ENCODE measurements at places on chromosomes 2 and 18.

DNA sequence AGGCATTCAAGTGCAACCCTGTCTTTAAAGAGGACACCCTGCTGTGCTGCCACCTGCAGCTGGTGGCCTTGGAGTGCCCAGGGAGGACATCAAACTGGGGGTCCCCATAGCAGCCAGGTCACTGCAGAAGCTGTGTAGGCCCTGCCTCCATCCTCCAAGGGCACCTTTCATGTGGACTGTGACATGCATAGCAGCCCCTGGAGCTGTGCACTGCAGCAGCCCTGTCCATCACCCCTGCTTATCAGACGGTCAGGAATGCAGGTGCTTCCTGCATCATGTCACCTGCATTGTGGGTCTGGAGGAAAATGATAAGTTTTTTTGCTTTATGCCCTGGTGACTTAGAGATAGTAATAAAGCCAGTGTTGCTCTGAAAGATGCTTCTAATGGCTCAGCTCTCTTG is 155.7 kb downstream of the DYSF start:
- DNase-seq: no peak

DNA sequence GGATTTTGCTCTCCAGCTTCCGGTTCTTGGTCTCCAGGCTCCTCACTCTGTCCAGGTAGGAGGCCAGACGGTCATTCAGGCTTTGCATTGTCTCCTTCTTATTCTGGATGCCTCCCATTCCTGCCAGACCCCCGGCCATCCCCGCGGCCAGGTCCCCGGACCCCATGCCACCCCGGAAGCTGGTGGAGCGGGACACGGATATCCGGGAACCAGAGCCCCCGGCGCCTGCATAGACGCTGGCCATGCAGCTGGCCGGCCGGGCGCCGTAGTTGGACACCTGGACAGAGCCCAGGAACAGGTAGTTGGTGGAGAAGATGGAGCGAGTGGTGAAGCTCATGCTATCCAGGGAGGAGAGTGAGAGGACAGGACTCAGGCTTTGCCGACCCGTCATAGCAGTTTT is 23.5 kb upstream of the PPP1R1C start:
- DNase-seq: no peak

DNA sequence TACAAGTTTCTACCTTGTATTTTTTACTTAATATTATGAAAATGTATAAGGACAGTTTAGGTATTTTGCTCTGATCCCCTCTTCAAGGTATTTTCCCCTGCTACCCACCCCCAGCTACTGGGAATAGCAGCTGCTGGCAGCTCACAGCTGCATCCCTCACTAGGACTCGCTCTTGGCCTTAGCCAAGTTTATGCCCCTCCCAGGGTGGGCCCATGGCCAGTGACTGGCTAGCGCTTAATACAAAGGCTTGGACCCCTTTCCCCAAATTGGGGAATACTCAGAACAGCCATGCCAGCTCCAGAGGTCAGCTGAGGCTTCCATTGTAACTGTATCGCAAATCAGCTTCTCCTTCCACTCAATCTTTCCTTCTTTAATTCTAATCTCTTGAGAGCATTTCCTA is 131.3 kb downstream of the GFPT1 start:
- DNase-seq: no peak

DNA sequence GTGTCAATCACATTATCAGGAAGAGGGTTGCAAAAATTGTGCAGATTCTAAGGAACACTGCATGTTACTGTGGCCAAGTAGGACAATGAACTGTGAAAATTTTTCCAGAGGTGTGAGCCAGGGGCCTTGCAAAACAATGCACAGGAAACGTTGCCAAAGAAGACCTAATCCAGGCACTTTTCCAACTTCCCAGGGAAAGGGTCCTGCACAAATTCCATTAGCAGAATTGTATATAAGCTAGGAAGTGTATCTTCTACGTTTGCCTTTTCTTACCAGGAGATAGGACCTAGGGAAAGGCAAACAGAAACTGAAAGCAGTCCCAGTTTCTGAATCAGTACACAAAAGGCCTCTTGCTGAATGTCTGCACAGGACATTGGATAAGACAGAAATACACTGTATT is 1888.3 kb upstream of the CELF4 start:
- DNase-seq: peak; percentile 33

DNA sequence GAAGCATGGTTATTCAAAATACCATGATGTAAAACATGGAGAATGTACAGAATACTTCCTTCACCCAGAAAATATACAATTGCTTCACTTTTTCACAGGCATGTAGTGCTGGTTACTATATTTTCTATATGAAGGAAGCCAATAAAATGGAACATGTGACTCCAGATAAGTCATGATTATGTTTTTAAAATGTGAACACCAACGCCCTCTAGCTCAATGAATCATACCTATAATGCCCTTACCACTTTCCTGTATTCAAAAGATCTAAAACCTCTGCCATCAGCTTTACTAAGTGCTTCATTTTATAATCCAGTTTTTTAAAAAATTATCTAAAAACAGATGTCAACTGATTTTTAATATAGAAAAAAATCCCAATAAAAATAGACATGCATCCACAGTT is 59.9 kb downstream of the SMAD2 start:
- DNase-seq: peak; percentile 7

DNA sequence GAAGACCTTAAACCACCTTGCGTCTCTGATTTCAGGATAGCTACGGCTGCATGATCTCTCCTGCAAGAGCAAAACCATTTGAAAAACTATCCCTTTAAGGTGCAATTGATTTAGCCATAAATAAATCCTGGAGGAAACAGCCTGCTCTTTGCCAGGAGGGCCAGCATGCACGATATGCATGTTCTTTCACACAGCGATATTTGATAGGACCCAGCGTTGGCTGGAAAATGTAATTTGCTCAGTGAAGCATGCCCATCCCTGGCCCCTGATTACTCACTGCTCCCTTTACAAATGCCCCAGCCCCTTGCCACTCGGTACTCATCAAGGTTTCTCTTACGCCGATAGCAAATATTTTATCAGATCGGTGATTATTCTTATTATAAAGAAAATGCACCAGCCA is 315.4 kb downstream of the CDH2 start:
- DNase-seq: no peak

- no peak for DNase-seq
Measured at GRCh38 chr2:119260646-119261492, 37.2 kb downstream of the STEAP3 start.

DNA sequence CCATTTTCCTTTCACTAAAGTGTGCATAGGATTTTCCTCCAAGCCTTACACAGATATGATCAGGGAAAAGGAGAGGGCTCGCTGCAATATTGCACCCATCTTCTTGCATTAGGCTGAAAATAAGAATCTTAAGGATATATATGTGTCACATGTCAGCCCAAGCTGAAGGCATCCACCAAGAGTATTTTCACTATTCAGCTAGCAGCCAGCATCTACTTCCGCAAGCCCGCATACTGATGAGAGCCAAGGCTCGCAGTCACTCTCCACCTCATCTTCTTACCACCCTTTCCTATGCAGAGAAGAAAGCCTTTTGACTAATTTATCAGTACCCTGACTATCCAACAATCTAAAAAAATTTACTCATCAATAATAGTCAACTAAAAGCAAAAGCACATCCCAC is 6.1 kb downstream of the TMEM163 start:
- DNase-seq: peak; percentile 35

DNA sequence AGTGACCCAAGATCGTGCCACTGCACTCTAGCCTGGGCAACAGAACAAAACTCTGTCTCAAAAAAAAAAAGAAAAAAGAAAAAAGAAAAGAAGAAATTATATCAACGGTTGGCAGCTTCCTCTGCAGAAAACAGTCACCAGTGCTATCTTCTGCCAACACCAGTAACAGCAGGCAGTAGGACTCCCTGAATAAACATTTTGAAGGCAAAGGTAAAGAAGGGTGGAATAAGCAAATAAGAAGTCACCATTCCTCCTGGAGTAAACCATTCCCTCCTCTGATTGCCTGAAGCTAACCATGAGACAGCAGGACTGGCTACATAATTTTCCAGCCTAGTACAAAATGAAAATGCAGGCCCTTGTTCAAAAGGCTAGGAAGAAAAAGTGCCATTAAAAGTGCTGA is 9.0 kb upstream of the RNF103 start:
- DNase-seq: no peak

DNA sequence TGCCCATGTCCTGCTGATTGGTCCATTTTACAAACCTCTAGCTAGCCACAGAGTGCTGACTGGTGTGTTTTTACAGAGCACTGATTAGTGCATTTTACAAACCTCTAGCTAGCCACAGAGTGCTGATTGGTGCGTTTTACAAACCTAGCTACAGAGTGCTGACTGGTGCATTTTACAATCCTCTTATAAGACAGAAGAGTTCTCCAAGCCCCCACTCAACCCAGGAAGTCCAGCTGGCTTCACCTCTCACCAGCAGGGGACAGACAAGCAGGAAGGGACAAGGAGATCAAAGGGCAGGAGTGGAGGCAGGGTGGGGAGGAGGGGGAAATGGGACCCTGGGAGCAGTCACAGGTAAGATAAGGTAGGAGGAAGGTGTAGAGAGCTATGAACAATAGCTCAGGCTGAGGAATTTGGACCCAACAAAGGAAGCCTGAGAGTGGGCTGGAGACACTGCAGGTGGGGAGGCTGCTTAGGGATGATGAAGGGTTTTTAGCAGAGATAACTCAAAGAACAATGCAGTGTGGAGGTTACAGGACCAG is 37.1 kb downstream of the SH2D6 start:
- no peak for DNase-seq

DNA sequence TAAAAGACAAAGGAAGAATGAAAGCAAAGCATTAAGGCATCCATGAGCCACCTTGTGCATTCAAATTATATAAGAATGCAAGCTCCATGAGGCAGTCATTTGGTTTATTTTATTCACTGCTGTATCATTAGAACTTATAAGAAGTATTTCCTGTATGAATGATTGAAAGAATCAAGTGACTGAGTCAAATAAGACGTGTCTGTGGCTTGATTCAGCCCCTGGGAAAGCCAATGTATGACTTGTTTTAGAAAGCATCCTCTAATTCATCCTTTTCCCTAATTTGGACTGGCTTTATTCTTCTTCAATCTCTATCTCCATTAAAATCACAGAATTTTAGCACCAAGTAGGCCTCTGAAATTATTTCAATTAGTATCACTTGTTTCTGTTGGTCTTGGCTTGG is 461.1 kb downstream of the LPIN1 start:
- DNase-seq: no peak

- peak; percentile 89 for DNase-seq
Measured at GRCh38 chr2:200862532-200863000, 1.9 kb downstream of the CLK1 start.

DNA sequence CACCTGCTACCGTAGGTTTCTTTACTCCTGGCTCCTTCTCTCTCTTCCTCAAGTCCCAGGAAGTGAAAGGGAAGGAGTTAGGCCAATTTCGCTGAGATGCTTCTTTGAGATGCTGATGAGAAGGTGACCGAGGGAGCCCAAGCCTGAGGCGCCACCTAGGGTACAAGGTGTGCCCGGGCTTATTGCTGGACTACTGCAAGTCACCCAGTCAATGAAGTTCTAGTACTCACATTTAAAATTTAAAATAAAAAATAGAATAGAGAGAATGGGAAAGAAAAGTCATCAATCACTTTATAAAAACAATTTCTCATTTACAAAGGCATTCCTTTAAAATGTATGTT is 45.3 kb downstream of the ACAA2 start:
- DNase-seq: no peak

- DNase-seq: no peak
Measured at GRCh38 chr18:814300-815084, 2.5 kb upstream of the YES1 start.

All from suppressor macrophage treated with lipopolysaccharide for 4 hours (primary cell).